ENCODE measurements at places on chromosomes 2 and 18.

GRCh38 chr2:230714136-230714480 is 1.5 kb downstream of the CAB39 start:
- DNase-seq: peak; percentile 89

DNA sequence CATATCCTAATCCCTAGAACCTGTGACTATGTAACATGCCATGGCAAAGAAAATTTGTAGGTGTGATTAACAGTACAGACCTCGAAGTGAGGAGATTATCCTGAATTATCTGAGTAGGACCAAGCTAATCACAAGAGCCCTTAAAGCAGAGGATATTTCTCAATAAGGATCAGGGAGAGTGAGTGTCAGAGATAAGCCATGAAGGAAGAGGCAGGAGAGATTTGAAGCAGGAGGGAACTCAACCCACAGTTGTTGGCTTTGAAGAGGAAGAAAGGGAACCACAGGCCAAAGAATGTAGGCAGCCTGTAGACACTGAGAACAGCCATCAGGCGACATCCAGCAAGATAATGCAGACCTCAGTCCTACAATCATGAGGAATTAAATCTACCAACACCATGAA is 229.3 kb downstream of the NBAS start:
- no peak for DNase-seq

GRCh38 chr18:8932866-8933265 is 169.6 kb upstream of the NDUFV2 start:
- no peak for DNase-seq

DNA sequence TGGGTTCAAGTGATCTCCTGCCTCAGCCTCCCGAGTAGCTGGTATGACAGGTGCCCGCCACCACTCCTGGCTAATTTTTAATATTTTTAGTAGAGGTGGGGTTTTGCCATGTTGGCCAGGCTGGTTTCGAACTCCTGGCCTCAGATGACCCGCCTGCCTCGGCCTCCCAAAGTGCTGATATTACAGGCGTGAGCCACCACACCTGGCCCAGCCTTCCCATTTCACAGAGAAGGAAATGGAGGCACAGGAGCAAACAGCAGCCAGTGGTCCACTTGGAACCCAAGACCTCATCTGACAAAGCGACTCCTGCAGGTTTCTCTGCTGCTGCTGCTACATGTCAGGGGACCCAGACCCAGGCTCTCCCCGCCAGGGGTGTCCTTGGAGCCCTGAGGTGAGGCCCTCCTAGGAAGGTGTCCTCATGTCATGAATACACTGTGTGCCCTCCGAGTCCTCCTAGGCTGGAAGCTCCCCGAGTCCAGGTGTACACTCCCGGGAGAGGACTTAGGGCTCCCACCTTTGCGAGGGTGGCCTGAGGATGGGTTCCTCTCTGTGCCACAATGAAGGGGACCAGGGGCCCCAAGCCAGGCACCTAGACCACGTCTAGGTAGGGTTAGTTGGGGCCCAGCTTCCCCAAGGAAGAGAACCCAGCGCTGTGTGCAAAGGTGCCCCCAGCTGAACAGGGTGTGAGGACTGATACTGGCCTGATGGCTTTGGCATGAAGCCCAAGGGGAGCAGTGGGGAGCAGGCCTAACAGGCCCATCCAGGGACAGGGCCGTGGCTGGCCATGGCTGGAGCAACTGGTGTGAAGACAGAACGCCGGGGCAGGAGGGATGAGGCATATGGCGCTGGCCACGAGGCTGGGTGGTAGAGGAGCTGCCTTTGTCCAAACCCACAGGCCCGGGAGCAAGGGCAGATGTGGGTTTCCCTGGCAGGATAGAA is 56.1 kb downstream of the HS6ST1 start:
- no peak for DNase-seq

DNA sequence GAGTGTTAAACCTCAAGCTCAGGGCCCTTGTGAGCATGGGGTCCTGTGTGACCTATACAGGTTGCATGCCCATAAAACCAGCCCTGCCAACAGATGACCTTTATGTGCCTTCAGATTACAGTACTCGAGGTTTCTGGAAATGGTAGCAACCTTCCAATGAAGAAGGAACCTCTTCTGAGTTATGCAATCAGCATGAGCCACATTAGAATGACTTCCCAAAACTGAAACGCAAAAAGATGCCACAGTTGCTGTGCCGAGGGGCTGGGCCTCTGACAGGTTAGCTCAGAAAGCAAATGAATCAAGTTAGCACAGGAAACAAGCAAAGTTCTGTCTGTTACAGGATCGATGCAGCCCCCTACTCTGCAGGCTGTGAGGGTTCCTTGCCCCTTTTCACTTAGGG is 37.7 kb downstream of the TGFA start:
- DNase-seq: no peak

- DNase-seq: no peak
These were observed 494.7 kb downstream of the ARHGAP15 start for GRCh38 chr2:143623909-143624260.

DNA sequence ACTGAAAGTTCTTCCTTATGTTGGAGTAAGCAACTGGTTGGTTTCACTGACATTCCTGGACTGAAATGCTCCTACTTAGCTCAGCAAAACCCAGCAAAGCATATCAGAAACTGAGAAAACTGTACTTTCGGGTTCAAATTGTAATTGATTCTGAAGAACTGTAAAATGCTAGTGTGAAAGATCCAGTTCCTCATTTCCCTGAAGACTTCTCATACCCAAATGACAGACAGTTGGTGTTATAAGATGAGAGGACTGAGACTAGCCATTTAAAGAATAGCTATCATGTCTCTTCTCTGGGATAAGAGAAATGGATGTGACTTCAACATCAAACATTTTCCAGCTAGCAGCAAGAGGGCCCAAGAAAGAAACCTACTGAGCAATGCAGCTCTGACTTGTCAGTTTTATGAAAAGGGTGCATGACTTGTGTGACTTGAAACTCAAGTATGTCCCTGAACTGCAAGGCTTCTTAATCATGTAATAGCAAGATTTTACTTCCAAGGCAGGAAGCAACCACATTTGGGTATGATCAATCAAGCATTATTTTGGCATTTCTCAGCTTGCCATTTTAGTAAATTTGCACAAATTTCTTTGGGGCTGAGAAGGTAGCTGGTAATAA is 420.3 kb upstream of the MMADHC start:
- no peak for DNase-seq

GRCh38 chr2:180058993-180059392 is 51.9 kb upstream of the CWC22 start:
- DNase-seq: no peak

GRCh38 chr2:84830095-84830494 is 50.8 kb downstream of the TRABD2A start:
- peak; percentile 64 for DNase-seq

GRCh38 chr2:145253492-145253891 is 733.6 kb upstream of the ZEB2 start:
- DNase-seq: no peak

GRCh38 chr2:120768112-120769048 is 32.7 kb downstream of the GLI2 start:
- no peak for DNase-seq

GRCh38 chr2:154256136-154256535 is 384.4 kb downstream of the GALNT13 start:
- no peak for DNase-seq

DNA sequence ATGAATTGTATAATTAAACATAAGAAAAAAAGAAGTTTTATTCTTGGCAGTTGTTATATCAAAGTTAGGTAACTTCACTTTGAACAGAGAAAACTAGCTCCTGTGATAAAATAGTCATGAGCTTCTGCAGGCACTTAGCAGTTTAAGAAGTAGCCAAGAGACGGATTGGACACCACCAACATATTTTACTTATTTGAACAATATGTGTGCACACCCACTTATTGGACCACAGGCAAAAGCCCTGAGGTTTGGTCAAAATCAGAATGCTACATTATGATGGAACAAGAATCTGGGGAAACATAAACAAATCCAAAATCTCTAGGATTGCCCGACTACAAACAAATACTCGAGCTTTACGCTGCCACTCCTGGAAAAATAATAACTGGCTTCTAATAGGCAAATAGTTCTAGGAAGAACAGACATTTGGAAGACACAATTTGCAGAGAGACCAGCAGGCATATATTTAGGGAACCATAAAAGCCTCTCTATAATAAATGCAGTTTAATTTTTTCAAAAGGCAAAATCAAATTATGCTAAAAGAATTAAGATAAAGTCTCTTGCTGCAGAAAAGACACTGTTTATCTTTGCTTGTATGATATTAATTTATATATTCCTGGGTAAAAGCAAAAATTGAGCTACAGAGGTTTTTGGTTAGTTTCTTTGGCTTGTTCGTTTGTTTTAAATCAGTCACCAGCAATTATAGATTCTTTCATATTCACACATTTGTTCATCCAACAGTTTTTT is 117.9 kb downstream of the CDC42EP3 start:
- no peak for DNase-seq

DNA sequence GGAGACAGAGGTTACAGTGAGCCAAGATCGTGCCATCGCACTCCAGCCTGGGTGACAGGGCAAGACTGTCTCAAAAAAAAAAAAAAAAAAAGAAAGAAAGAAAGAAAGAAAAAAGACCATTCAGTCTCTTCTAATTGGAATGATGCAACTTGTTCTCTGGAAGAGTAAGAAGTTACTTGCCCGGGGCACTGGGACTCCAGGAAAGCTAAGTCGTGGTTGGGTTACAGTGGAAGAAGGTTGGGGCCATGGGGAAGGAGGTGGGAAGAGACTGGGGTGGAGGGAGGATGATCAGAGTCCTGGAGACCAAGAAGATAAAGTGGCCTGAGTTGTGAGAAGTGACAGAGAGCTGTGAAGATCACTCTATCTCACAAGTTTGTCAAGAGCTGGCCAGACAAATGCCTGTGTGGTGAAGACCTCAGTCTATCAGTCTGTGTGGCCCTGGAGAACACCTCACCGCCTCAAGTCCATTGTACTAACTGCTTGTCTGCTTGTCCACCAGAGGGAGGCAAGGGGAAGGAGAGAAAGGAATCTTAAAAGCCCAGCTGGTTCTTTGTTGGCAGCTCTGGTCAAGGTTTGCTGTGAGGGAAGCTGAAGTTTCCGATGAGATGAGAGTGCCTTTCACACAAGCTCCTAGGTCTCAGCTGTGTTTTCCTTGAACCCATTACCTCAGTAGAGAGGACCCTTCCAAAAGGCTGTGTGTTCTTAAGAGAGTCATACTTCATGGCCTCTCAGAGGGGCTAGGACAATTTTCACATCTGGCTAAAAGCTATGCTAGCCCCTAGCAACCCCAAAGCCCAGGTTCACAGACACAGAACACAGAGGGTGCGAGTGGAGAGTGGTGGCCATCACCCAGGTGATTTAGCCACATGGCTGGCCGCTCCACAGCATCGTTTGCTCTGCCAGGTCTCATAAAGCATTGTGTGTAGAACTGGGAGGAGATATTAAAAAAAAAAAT is 72.0 kb upstream of the TMEM178A start:
- DNase-seq: peak; percentile 91

All from iris pigment epithelial cell (primary cell).